BJ (cell line): ENCODE measurements at places on chromosomes 11 and 22.

- no peak for DNase-seq
These were observed 69.1 kb downstream of the ST3GAL4 start for GRCh38 chr11:126424471-126425039.

DNA sequence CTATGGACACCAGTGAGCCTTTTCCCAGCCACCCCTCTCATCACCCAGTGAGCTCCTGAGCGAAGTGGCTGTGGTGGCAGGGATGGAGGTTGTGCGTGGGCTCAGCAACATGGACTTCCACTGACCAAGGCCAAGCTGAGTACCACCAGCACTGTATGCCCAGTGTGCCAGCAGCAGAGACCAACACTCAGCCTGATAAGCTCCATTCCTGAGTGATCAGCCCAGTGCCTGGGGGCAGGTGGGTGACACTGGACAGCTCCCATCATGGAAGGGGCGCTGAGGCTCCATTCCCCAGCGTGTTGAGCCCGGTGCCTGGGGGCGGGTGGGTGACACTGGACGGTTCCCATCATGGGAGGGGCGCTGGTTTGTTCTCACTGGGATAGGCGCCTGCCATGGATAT is 17.6 kb upstream of the CD81 start:
- no peak for DNase-seq

- no peak for DNase-seq
These were observed 89.9 kb upstream of the APOA1 start for GRCh38 chr11:116927163-116927974.

DNA sequence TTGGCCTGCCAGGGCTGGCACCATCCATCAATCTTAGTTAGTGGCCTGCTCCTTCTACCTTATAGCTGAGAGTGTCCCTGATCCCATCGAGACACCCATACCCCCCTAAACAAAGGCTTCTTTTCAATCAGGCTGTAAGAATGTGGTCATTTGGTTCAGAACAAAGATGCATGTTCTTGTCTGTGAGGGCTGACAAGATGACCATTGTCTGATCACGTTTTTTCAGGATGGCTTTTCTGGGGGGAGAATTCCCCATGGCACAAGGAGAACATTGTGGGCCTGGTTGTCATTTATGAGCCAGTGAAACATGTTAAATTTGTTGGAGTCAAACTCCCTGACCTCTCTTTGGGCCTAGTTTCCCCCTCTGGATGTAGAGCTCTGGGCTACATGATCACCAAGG is 160.4 kb downstream of the INSC start:
- DNase-seq = no peak

- DNase-seq = no peak
These were observed 7.9 kb upstream of the APLNR start for GRCh38 chr11:57244911-57245310.

- DNase-seq = no peak
These were observed 73.1 kb upstream of the KIRREL3 start for GRCh38 chr11:127073621-127074020.

DNA sequence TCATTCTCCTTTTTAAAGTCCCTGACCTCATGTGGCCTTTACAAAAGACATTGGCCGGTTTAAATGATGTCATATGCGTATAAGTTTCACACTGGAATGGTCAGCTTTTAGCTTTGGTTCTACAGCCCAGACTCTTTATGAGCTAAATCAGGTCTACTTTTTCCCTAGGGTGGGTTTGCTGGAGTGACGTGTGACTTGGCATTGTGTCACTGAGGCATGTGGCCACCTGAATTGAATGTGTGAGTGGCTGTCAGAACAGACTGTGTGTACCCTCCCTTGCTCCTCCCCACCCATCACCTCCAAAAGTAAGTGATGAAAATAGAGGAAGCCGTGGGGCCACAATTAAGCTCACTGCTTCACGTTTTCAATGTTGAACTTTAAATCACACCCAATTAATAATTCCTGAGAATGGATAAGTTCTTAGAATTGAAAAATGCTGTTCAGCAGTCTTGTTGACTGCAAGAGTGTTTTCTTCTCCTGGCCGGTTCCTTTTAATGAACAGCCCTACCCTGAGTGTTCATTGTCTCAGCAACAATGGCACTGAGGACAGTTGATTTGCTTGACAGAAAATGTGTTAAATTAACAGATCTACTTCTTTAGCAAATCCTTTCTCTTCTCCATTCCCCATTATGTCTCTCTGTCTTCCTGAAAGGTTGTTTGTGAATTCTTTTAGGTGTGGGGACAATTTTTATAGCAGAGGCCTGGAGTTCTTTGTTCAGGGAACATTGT is 11.3 kb downstream of the CECR2 start:
- DNase-seq = no peak

- no peak for DNase-seq
These were observed 6.2 kb upstream of the LRFN4 start for GRCh38 chr11:66850588-66851238.

- no peak for DNase-seq
These were observed 89.9 kb downstream of the PPP6R3 start for GRCh38 chr11:68550485-68550817.

- DNase-seq = no peak
These were observed 148.9 kb downstream of the NECTIN1 start for GRCh38 chr11:119580081-119580480.

- no peak for DNase-seq
These were observed 151.5 kb upstream of the RASSF10 start for GRCh38 chr11:12857572-12857971.

DNA sequence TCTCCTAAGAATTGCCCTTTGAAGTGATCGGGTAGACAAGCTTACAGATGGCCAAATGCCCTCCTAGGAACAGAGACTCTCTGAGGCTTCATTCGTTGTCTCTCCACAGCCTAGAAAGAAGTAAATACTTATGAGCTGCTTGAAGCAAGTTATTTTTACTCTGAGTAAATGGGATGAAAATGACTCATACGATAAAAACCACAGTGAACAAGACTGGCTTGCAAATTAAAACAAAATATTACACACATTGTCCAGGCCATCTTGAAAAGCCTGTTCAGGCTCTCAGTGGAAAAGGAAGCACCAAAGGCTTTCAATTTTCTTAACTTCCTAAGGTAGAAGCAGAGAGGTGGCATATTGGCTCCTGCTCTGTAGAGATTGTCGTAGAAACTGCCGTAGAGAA is 294.2 kb downstream of the NELL1 start:
- DNase-seq = no peak

GRCh38 chr11:133712051-133712560 is 133.2 kb downstream of the SPATA19 start:
- DNase-seq = no peak

DNA sequence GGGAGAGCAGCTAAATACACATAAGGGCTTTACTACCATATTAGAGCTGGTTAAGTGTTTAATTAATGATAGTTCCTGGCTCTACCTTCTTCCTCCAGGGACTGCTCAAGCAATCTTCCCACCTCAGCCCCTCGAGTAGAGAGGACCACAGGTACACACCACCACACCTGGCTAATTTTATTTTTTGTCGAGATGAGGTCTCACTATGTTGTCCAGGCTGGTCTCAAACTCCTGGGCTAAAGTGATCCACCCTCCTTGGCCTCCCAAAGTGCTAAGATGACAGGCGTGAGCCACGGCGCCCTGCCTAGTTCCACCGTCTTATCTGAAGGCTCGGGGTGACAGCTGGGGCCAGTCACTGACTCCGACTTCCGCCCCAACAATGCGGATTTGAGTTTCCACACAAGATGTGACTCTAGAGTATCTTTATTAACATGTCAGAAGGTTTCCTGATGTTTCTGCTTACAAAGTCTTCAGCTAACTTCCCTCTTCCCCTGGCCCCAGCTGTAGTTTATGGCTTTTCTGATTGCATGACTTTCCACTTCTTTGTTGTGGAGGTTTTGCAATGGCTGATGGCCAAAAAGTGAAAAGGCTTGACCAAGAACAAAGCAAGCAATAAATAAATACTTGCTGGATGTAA is 16.8 kb downstream of the TPST2 start:
- DNase-seq = no peak
